AG10803 (cell line): ENCODE measurements at places on chromosomes 2 and 18.

DNA sequence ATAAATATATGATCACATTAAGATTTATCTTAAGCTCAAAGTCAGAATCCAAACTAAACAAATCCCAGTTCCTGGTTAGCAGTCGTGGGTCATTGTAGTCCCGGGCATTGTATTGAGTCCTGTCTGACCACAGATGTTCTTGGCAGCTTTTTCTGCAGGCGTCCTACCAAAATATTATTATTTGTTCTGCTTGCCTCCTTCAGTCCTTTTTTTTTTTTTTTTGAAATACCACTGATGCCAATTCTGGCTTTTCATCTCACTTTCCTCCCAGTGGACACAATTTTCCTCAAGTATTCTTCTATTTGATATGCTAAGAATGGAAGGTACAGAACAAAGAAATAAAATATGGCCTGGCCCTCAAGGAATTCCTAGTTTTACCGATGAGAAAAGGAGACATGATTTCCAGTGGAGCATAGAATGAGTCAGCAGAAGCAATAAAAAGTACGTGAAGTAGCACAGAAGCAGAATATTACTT lies 151.6 kb downstream of the CSRNP3 start:
- peak; percentile 10 for DNase-seq

GRCh38 chr2:237888389-237888788 lies 29.0 kb downstream of the RAMP1 start:
- peak; percentile 56 for DNase-seq

GRCh38 chr2:100321866-100322820 lies at the start of gene LONRF2:
Gene LONRF2, minus strand, starts transcription at chr2:100322501. Its CDS starts 408 bp downstream, at chr2:100322093.
- DNase-seq: peak; percentile 5

GRCh38 chr2:131588152-131588873 lies 60.6 kb downstream of the CCDC74A start:
- no peak for DNase-seq

GRCh38 chr2:17272170-17272569 lies 246.1 kb downstream of the RAD51AP2 start:
- DNase-seq: no peak

- DNase-seq: no peak
Measured at GRCh38 chr2:173079141-173079540, 3.5 kb downstream of the MAP3K20 start.

DNA sequence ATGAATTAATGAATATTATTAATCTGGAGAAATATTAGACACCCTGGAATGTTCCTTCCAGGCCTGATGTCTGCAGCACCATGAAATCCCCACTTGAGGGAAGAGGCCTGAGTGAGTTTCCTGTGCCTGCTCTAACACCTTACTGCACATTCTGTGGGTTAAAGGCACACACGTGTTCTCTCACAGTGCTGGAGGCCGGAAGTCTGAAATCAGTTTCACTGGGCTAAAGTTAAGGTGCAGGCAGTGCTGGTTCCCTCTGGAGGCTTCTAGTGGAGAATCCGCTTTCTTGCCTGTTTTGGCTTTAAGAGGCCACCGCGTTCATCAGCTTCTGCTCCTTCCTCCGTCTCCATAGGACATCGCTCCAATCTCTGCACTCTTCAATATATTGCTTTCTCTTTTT lies 48.7 kb downstream of the ACKR3 start:
- no peak for DNase-seq

- peak; percentile 15 for DNase-seq
Measured at GRCh38 chr18:46859855-46860254, 57.5 kb downstream of the PIAS2 start.

DNA sequence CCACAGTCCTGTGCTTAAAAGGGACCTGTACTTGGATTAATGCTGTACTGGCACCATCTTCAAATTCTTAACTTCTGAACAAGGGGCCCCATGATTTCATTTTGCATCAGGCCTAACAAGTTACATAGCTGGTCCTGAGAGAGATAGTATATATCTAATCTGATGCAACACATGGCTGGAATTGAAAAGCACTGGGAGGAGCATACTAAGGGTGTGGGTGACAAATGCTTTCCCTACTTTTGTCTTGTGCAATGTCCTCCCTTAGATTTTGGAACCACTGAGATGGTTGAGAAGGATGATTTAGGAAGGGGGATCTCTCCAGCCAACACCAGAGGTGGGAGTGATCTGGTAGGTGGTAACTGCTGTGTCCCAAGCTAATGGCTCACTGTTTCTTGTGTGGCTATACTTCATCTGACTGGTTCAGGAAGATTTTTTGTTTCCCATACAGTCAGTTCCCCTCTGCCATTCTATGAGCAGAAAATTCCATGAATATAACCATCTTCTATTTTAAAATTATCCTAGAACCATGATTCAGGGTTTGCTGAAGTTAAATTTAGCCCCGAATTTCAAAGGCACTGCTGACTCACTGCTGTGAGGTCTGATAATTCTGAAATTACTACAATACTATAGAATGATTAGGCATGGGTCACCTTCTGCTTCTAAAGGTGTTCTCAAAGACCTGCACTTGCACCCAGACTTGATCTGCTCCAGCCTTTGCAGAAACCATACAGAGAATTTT lies 108.3 kb upstream of the NCKAP5 start:
- peak; percentile 88 for DNase-seq

DNA sequence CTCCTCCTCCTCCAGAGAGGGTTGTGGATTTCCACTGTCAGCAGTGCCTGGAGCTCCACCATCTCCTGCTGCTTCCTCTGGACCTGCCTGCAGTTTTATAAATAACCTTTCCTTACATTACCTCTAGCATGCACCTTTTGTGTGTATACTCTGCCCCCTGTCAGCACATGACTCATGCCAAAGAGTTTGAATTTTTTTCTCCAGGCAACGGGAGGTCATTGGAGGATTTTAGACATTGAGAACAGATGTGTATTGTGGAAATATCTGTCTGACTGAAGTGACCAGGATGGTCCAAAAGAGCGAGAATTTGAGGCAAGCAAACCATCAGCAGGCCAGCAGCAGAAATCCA lies 31.7 kb downstream of the IL37 start:
- no peak for DNase-seq

DNA sequence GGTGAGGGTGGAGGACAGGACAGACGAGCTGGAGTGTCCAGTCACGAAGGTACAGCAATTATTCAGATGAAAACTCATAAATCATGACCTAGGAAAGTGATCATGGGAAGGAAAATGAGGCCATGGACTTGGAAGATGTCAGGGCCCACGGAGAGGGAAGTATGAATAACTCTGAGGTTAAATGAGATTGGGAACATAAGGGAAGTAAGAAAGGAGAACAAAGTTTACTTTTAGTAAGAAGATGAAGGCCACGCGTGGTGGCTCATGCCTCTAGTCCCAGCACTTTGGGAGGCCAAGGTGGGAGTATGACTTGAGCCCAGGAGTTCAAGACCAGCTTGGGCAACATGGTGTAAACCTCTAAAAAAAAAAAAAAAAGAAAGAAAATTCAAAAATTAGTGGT lies 56.2 kb downstream of the AQP4 start:
- no peak for DNase-seq

DNA sequence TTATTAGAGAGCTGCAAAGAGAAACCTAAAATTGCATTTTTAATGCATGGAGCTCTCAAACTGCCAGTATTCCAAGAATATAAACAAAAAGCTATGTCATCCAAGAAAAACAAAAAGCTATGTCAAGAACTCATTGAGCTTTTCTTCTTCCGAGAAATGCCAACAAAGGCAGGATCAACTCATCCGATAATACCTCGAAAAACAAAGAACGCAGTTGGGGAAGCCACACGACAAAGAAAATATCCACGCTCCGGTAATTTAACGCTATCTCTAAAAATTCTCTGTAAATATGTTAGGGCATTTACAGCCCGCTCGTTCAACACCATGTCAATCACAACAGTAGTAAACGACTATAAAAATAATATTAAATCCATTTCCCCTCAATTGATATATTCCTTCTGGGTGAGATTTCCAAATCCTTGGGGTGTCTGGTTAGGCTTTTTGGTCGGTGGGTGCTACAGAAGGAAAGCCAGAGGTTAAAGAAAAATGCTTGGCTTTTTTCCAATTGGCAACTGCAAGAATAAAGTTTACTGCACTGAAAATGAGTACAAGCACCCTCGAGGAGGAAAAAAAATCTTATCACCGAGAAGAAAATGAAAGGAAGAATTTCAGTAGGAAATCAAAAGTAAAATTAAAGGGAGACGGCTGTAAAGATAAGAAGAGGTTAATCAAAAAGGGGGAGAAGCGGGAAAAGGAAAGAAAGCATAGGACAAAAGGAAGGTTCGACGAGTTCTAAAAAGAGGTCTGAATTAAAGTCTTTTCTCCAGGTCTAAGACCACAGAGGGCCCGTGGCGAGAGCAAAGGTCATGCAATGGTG lies 856 bp downstream of the TIA1 start:
- peak; percentile 20 for DNase-seq

- peak; percentile 73 for DNase-seq
Measured at GRCh38 chr2:27303093-27304025, 4.9 kb downstream of the UCN start.

- no peak for DNase-seq
Measured at GRCh38 chr2:137345994-137346393, 580.6 kb downstream of the THSD7B start.

GRCh38 chr2:63059793-63060471 lies 9.3 kb downstream of the OTX1 start:
- no peak for DNase-seq

- no peak for DNase-seq
Measured at GRCh38 chr2:223937535-223937934, 7.6 kb downstream of the WDFY1 start.

GRCh38 chr2:223779877-223780276 lies 57.5 kb downstream of the AP1S3 start:
- DNase-seq: no peak

DNA sequence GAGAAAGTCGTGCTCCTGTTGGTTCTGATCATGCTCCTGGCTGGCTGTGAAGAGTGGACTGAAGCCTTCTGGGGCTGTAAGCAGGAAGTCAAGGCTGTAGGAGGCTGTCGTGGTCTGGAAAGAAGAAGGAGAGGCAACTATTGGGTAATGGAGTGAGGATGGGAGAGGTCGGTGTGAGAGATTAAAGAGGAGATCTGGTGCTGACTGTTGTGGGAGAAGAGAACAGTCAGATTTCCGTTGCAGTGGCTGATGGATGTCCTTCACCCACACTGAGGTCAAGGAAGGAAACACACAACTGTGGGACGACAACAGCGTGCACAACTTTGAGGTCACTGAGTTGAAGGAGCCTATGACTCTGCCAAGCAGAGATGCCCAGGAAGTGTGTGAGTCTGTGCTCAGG lies 2.8 kb upstream of the PSMD1 start:
- DNase-seq: no peak

DNA sequence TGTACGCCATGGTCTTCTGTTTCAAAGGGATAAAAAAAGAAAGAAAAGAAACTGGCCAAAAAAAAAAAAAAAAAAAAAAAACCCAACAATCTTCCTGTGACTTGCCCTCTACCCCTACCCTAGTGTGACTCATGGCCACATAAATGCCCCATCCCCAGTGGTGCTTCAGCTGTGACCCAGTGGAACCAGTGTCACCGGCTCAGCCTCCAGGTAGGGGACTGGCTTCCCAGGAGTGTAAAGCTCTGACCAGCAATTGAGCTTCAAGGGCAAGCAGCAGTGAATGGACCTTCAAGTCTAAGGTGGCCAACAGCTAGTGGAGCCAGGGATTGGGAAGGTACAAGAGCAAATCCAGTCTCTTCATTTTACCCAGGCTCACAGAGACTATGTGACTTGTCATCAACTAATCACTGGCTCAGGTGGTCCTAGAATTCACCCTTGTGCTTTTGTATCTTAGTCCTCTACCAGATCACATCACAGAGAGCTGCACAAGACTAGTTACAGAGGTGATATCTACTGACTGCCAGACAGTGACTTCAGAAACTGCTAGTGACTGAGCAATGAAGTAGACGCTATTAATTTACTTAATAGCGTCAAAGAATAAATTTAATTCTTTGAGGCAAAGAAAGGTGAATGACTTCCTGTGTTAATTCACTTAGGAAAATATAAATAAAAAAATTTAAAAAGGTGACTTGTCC lies 1.3 kb upstream of the TGFBRAP1 start:
- DNase-seq: no peak
